Pons (tissue), 1 donor: ENCODE measurements at places on chromosomes 3 and 15.

DNA sequence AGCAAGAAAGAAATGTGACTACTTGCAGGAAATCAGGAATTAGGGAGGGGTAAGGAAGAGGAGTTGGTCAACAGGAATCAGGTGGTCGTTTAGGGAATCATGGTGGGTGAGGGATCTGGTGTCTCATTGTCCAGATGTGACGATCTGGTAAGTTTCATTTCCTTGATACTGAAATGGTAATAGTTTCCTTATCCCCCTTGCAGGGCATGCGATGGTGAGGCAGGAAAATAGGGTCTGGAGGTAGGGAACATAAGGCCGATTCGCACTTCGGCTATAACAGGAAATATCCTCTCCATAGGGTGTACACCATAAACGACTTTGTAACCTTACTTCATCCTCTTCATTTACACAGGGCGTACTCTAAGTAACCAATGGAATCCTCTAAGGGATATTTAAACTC lies 574 bp upstream of the LRRC34 start:
- no peak for DNase-seq

GRCh38 chr15:75656813-75657212 lies 9.1 kb downstream of the SNX33 start:
- DNase-seq, result no peak

DNA sequence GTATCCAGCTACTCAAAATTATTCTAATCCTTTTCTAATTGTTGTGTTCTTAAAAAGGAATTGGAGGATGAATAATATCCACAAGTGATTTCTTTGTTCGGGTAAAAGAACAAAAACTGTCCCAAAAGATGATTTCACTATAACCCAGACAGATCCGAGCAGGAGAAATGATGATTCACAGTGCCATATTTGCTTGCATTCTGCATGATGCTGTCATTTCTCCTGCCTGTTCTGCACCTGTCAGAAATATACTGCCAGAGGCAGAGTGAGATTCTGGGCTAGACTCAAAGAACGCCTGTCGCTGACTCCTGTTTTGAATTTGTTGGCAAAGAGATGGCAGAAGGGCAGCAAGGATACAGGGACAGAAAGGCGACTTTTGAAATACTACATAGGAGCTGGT lies 34.7 kb upstream of the SLC24A5 start:
- DNase-seq, result no peak

DNA sequence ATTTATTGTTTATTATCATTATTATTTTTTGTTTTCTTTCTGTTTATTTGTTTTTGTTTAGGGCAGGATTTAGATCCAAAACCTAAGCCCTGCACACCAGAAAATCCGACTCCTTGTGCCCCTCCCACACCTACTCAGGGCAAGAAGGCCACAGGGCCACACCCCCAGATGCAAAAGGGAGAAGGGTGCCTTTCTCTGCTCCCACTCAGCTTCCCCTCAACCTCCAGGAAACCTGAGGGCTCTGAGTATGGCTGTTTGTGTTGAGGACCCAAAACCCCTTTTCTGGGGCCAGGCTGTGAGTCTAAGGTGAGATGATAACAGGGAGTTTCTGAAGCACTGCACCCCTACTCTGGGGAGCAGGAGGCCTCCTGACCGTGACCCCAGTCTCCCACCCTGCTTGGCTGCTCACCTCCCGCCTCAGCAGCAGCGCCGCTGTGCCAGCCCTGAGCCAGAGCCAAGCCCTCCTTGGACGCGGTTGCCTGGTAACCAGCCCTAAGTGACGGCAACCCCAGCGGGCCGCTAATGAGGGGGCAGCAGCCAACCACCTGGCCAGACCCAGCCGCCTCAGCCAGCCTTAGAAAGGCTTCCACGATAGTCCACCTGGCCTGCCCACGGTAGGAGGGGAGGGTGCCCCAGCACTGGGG lies 6.4 kb upstream of the C15orf39 start:
- no peak for DNase-seq

DNA sequence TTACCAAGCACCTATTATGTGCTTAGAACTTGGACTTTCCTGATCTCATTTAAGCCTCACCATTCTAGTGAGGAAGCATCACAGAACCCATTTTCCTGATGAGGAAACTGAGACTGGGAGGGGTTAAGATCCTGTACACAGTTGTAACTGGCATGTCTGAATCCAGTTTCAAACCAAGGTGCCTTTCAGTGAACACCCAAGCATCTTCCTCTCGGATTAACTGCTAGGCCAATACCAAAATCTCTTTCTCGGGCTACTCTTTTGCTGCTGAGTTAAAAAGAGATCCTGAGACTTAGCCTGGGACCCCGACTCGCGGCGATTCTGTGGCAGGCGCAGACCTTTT lies 578 bp upstream of the CEMIP start:
- no peak for DNase-seq

- DNase-seq, result no peak
Measured at GRCh38 chr3:124057420-124057819, 65.5 kb upstream of the ROPN1 start.

DNA sequence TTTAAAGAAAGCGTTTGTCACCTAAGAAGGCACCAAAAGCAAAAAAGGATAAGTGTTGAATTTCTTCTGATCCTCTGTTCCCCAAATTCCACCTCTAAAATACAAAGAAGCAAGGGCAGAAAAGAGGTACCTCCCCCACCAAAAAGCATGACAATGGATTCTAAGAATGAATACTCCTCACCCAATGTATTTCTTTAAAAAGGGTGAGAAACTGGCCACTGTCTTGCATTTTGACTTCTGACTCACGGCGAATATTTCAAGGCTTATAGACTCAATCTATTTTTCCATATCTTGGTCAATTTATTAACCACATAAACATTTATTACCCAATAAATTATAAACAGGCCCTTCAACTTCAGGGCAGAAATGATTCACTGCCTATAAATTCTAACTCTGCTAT lies 131.1 kb downstream of the NR1I2 start:
- DNase-seq, result no peak

- no peak for DNase-seq
Measured at GRCh38 chr3:166444756-166445155, 607.5 kb upstream of the BCHE start.

DNA sequence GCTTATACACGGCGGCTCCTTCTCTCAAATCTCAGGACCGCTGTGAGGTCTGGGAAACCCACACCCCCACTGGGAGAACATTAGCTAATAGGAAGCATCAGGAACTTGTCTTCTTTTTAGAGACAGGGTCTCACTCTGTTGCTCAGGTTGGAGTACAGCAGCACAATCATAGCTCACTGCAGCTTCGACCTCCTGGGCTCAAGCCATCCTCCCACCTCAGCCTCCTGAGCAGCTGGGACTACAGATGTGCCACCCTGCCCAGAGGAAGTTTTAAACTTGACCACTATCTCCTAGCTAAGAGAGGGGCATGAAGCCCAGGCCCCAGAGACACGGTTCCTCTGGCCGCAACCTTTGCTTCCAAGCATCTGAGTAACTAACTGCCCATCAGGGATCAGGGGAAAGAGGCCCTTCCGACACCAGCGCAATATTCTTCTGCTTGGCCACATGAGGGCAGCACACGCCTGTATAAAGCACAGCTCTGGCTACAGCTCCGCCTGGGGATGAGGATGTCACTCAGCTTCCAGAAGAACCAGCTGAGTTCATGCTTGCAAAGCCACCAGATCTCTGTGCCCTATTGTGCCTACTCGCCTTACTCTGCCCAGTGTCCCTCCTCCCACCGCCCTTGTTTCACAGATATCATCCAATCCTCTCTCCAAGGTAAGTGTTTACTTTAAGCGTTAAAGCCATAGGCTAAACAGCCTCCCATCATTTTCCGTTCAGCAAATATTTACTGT lies 57.6 kb upstream of the SLC6A11 start:
- DNase-seq, result peak; percentile 90

DNA sequence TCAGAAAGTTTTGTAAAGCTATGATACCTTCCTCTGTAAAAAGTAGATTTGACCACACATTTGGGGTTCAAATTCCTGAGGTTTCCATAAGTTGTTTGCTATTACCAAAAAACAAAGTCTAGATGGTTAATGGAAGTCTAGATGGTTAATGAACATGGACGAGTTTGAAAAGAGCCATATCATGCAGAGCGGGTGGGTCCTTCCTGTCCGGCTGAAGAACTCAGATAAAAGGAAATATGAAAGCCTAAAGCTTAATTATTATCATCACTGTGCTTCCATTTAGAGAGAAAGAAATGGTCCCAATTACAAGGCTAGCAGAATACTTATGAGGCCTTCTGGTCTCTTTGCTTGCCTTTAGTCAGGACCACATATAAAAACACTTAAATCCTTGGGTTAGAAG lies 132.1 kb upstream of the SATB1 start:
- DNase-seq, result no peak

GRCh38 chr3:103866113-103866512 lies 1431.3 kb downstream of the ZPLD1 start:
- DNase-seq, result no peak

DNA sequence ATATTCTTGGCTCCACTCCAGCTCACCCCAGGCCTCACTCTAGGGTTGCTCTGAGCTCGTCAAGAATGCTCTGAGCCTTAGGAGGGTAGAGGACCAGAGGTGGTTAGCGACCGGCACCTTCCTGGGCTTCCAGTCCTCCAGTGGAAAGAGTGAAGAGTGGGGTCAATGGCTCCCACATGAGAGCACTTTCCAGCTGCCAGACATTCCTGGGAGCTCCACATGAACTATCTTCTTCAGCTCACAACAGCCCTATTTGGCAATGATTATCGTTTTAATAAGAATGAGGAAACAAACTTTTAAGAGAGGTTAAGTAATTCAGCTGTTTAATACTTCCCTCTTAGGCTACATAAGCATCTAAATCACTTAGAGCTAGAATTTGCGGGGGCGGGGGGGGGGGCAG lies 139.3 kb downstream of the STT3B start:
- no peak for DNase-seq

DNA sequence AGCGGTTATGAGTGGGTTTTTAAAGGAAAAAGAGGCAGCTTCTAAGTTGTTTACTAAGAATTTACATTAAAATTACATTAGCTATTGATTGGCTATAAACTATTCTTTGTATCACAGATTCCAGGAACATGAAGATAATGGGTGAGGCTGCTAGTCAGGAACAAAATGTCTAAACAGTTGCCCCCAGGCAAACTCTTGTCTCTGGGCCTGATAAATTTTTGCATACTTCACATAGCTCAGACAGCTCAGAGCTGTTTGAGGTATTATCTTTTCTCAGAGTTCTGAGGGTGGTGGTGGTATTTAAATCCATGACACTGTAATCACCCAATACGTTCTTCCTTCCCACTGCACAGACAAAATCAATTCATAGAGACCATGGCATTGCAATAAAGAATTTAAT lies 2.1 kb upstream of the HACD2 start:
- DNase-seq, result no peak

GRCh38 chr3:127041264-127041820 lies 58.4 kb downstream of the PLXNA1 start:
- DNase-seq, result no peak

DNA sequence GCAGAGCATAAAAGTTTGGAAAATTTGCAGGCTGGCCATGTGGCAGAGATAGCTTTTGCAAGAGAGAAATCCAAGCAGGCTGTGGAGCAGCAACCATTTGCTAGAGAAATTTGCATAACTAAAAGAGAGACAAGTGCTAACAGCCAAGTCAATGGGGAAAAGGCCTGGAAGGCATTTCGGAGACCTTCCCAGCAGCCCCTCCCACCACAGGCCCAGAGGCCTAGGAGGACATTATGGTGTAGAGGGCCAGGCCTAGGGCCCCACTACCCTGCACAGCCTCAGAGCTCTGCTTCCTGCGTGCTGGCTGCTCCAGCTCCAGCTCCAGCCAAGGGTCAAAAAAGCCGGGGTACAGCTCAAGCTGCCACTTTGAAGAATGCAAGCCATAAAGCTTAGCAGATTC lies 82.7 kb downstream of the MYO5A start:
- DNase-seq, result no peak

DNA sequence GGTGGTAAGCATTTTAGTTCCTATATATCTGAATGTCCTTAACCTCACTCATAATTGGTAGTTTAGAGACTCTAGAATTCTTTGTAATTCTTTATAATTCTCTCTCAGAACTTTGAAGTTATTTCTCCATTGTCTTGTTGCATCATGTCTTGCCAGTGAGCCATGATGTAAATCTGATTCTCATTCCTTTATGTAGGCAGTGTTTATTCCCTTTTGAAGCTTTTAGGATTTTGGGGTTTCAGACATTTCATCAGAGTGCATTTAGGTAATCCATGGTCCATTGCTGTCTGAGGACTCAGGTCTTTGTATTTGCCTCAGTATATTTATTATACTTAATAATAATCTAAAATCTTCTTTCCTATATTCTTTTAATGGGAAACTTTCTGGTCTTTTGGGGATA lies 20.6 kb downstream of the CMC1 start:
- DNase-seq, result no peak

GRCh38 chr3:124172816-124173215 lies 180.9 kb upstream of the ROPN1 start:
- no peak for DNase-seq

DNA sequence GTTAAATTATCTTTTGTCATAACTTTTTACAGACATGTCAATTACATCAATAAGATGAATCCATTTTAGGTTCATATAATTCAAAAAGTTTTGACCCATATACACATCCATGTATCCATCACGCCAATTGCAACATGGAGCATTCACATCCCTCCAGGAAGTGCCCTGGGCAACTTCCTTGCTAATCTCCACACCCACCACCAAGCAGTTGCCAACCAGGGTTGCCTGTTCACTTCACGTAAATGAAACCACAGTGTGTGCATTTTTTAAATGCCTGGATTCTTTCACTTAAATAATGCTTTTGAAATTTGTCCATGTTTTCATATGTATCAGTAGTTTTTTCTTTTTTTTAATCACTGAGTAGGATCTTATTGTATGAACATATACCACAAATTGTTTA lies 40.7 kb upstream of the LYZL4 start:
- DNase-seq, result no peak

DNA sequence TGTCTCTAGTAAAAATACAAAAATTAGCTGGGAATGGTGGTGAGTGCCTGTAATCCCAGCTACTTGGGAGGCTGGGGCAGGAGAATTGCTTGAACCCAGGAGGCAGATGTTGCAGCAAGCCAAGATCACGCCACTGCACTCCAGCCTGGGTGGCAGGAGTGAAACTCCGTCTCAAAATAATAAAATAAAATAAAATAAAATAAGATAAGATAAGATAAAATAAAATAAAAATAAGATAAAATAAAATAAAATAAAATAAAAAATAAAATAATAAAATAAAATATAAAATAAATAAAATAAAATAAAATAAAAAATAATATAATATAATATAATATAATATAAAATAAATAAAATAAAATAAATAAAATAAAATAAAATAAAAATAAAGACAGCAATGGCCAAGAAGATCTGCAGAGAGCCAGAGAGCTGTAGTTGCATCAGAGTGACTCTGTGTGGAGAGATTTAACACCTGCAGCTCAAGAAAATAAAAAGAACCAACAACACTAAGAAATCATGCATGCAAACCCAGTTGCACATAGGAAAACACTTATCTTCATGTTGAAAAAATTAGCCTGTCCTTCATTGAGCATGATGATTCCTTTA lies 25.9 kb downstream of the LIPH start:
- no peak for DNase-seq
